ENCODE measurements at places on chromosomes 11 and 22.

DNA sequence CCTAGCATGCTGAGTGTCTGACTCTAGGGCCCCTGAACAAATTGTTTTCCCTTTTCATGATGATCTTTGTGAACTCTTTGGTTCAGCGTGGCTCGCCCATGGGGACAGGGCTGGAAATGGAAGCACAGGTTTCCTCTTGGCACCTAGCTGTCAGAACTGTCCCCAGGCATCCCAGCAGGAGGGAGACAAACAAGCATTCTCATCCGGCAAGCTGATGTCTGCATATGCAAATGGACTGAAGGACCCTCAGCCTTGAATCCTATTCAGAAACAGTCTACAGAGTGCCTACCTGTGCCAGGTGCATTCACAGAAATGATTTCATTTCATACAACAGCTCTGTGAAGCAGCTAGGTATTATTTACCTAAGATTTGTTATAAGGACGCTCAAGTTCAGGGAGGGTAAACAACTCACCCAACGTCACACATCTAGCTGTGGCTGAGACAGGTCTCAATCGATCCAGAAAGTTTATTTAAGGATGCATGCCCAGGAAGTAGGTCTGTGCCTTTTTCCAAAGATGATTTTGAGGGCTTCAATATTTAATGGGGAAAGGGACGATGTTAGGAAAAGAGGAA is 176.4 kb downstream of the KIRREL3 start:
- no peak for DNase-seq

- DNase-seq: no peak
Measured at GRCh38 chr22:19981171-19981960, 35.3 kb downstream of the ARVCF start.

DNA sequence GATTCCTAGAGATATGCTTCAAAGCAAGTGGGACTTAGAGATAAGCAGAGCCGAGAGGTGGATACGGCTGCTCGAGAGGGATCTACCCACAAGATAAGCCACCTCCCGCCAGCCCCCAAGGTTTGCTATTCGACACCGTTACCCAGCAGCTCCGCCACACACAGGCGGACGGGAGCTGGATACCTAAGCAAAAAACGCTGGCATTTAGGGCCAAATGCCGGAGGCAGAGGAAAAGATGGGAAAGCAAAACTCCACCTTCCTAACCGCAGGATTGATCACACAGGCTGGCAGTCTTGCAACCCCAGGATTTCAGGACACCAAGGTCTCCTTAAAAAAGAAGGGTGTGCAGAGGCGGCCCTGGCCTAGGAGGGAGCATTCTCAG is 709 bp downstream of the FTH1 start:
- no peak for DNase-seq

DNA sequence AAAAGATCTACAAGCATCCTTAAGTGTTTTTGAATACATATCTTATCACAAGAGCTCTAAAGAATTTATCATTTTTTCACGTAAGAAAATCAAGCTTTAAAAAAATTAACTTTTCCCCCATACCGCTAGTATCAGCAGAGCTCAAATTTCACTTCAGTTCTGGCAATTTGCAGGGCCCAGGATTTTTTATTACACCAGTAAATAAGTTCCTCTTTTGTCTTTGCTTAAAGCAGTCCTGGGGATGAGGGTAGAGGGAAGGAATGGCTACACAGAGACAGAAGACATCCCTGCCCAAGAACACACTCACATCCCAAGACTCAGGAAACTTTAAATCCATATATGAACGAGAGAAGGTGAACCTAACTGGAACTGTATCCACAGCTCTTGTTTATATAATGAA is 22.6 kb upstream of the SORL1 start:
- no peak for DNase-seq

GRCh38 chr11:68048681-68049508 is 10.1 kb downstream of the TCIRG1 start:
- no peak for DNase-seq

DNA sequence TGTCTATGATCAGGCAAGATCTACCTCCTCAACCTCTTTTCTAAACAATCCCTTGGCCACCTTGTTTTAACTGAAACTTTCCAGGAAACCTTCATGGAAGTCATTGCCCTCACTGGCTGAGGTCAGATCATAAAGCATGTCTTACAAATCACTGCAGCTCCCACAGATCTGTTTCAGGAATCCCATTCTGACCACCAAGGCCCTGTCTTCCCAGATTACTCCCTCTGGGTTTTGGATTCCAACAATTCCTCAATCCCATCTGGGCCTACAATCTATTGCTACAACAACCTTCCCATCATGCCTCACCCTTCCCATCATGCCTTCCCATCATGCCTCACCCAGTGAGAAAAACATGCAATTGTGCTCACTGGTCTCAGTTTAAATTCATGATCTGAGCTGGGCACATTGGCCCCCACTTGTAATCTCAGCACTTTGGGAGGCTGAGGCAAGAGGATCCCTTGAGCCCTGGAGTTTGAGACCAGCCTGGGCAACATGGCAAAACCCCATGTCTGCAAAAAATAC is 15.9 kb downstream of the ADAMTS15 start:
- no peak for DNase-seq

- no peak for DNase-seq
Measured at GRCh38 chr11:95341221-95341620, 110.2 kb upstream of the SESN3 start.

- no peak for DNase-seq
Measured at GRCh38 chr11:10540546-10540914, 457 bp downstream of the RNF141 start.

DNA sequence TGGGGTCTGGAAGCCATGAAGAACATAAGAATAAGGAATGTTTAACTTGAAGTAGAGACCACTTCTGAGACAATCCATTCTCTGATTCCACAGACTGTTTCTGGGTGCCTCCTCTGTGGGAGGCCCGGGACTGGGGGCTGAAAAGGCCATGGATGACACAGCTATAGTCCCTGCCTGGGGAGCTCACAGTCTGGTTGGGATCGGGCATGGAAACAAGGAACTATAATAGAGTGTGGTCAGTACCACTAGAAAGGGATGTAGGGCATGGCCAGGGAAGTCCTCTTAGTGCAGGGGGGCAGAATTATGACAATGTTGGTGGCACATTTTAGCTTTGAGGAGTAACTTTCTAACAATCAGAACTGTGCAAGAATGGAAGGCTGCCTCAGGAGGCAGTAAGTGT is 9.2 kb upstream of the KCNE3 start:
- DNase-seq: no peak

GRCh38 chr11:2216400-2217064 is 44.9 kb upstream of the TH start:
- no peak for DNase-seq

GRCh38 chr11:130192845-130193267 is 33.3 kb downstream of the ST14 start:
- DNase-seq: no peak

GRCh38 chr11:106468086-106468485 is 390.6 kb downstream of the AASDHPPT start:
- DNase-seq: no peak

GRCh38 chr11:112706863-112707262 is 254.4 kb upstream of the NCAM1 start:
- no peak for DNase-seq

GRCh38 chr22:43213051-43213450 is 26.1 kb upstream of the TTLL12 start:
- DNase-seq: no peak

- no peak for DNase-seq
Measured at GRCh38 chr11:71548716-71549151, 514 bp downstream of the KRTAP5-9 start.

- no peak for DNase-seq
Measured at GRCh38 chr11:119092880-119093842, 8.5 kb downstream of the HMBS start.

DNA sequence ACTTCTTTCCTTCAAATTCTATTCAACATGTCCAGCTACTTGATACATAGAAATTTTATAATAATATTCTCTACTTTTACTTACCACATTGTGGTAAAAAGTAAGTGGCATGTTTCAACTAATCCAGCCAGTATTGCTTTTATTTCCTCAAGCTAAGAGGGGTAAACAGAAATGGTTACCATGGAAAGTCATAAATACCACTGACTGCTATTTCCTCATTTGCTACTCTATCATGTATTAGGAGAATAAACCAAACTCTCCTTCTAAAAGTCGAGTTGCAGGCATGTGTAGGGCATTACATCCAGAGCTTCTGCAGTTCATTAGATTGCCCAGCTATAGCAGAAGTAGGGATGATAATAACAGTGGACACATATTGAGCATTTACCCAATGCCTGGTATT is 208.4 kb downstream of the MAML2 start:
- no peak for DNase-seq

GRCh38 chr22:20877715-20878114 is 18.9 kb downstream of the SNAP29 start:
- no peak for DNase-seq

- DNase-seq: no peak
Measured at GRCh38 chr11:114271316-114271715, 24.9 kb upstream of the NNMT start.

DNA sequence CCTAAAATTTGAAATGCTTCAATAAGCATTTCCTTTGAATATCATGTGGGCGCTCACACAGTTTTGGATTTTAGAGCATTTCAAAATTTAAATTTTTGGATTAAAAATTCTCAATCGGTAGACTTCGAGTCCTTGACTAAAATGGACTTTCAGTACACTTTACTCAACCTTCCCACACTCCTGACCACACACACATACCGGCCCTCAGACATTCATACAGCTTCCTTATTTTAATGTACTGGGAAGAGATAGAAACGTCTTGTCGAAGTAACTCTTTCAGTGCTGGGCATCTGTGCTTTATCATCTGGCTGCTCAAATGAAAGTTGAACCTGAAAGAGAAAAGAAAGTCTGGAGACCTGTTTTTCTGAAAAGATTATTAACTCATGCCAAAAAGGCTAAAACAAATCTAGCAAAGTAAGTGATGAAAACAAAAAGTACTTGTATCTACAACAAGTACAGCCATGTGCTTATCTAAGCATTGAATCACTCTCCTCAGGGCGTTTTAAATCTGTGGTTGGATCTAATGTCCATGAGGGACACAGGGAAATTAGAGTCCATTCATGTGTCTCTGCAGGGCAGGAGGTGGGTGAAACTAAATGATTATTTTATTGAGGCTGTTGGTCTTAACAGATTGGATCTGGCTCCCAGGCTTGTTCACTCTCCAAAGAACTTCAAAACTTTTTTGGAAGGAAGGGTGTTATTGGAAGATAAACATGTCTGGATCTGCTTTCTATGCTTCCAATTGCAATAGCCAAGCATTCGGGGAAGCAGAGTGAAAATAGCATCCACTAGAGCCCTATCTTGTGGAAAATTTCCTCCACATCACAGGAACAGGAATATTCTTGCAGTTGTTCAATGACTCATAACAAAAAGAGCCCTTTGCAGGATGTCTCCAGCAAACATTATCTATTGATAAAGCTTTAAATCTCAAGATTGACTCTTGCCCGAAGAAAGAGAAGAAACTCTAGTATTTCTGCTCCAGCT is 47.0 kb downstream of the CARD18 start:
- no peak for DNase-seq

- no peak for DNase-seq
Measured at GRCh38 chr11:69342588-69343330, 48.8 kb downstream of the MYEOV start.

GRCh38 chr22:19517171-19517500 is 7.1 kb downstream of the CLDN5 start:
- no peak for DNase-seq

GRCh38 chr11:17668166-17668565 is 51.2 kb upstream of the MYOD1 start:
- no peak for DNase-seq

DNA sequence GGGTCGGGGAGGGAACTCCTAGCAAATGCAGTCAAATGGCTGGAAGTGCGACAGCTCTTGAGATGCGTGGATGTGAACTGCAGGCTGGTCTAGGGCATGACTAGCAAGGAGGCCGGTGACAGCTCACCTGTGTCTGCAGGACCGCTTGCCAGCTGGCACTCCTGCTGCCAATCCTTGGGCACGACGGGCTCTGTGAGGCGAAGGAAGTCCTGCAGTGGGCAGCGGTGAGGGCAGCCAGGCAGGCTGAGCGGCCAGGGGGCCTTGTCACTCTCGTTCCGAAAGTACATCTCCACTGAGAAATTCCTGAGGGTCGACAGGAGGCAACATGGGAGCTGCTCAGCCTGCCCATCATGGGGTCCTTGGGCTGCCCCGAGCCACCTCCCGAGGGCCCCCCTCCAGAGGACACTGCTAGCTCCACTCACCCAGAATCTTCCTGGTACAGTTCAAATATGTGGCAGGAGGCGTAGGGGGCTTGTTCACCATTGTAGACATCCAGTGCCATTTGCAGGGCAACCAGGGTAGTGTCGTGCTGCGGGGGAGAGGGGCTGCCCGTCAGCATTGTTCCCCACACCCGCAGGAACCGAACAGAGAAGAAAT is 5.9 kb downstream of the ACP2 start:
- no peak for DNase-seq

GRCh38 chr22:18130699-18131429 is 19.1 kb upstream of the USP18 start:
- DNase-seq: no peak

DNA sequence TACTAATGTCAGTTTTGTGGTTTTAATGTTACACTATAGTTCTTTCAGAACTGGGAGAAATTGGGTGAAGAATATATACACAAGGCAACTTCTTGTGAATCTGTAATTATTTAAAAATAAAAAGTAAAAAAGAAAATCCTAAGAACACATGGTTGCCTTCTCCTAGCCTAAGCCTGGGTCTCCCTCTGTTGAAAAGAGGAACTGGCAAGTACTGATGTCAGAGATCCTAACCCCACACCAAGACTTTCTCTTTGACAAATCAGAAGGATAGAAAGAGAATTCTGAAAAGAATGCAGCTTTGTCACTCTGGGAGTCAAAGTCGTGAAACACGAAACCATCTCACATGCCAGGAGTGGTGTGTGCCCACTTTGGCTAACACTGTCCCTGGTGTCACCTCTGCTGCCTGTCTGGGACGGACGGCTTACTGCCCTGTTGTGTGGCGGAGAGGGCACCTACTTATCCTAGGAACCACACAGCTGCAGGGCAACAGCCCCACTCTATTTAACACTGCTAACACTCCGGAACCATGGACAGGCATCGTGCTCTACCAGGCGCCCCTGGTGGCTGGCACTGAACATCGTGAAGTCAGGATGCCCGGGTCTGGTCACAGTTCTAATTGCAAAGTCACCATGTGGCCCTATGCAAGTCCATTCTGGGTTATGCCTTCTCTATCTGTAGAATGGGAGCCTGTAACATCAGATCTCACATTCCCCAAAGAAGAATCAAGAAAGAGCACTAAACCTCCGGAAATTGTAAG is 108.7 kb upstream of the CD82 start:
- DNase-seq: no peak

All from non-pigmented ciliary epithelial cell (primary cell).